T-cell (primary cell): ENCODE measurements at places on chromosomes 16 and 17.

GRCh38 chr16:4141604-4142003, 25.4 kb upstream of the ADCY9 start:
- H3K27ac ChIP-seq = peak overlapping the region; percentile 49
- no peaks in the 10 kb centered on the region for H3K36me3 ChIP-seq
- H3K4me1 ChIP-seq = no peaks in the 10 kb centered on the region
- DNase-seq = no peak
- H3K27me3 ChIP-seq = no peaks in the 10 kb centered on the region
- H3K4me3 ChIP-seq = no peak overlapping the region

- no peak overlapping the region for H3K27ac ChIP-seq
- H3K36me3 ChIP-seq = no peaks in the 10 kb centered on the region
- no peak overlapping the region for H3K4me3 ChIP-seq
- H3K4me1 ChIP-seq = peaks cover 10% of the 10 kb centered on the region
- no peak for DNase-seq
- H3K27me3 ChIP-seq = no peaks in the 10 kb centered on the region
Measured at GRCh38 chr16:74556375-74556922, 50.5 kb downstream of the GLG1 start.

DNA sequence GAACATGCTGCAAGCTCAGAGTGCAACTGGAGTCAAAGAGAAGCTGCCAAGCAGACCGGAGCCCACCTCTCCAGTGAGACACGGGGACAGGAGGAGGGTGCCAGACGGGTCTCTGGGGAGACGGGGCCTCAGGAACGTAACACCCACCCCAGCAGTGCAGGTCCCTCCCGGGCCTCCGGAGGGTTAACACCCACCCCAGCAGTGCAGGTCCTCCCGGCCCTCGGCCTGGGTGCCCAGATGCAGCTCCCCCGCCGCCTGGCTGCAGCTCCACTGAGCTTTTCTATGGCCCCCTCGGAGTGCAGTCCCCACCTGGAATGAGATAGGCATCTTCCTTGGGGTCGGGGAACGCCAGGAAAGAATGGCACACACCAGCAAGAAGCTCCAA, 89.9 kb downstream of the ZNF778 start:
- H3K4me3 ChIP-seq = no peak overlapping the region
- no peak overlapping the region for H3K27ac ChIP-seq
- no peaks in the 10 kb centered on the region for H3K36me3 ChIP-seq
- H3K4me1 ChIP-seq = peaks cover 5% of the 10 kb centered on the region

- H3K27me3 ChIP-seq = no peaks in the 10 kb centered on the region
- H3K27ac ChIP-seq = peak overlapping the region; percentile 64
- no peak for DNase-seq
Measured at GRCh38 chr17:59827721-59828477, 64.8 kb downstream of the TUBD1 start.

DNA sequence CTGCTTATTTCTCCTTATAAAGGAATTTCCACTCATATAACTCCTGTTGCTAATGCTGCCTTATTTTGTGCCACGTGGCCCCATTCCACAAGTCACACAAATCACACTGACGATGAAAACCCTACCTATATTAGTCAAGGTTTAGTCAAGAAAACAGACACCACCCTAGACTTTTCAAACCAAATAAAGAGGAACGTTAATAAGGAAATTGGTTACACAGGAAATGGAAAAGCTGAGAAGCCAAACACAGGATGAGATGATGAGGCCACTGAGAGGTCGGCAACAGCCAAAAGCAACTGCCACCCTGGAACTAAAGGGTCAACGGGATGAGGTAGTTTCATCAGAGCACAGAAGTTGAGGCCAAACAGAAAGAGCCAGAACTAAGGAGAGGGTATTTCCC, 47.3 kb upstream of the ALOX12 start:
- no peak overlapping the region for H3K27ac ChIP-seq
- H3K4me1 ChIP-seq = no peaks in the 10 kb centered on the region
- no peak overlapping the region for H3K4me3 ChIP-seq
- H3K27me3 ChIP-seq = no peaks in the 10 kb centered on the region
- DNase-seq = no peak
- H3K36me3 ChIP-seq = no peaks in the 10 kb centered on the region

DNA sequence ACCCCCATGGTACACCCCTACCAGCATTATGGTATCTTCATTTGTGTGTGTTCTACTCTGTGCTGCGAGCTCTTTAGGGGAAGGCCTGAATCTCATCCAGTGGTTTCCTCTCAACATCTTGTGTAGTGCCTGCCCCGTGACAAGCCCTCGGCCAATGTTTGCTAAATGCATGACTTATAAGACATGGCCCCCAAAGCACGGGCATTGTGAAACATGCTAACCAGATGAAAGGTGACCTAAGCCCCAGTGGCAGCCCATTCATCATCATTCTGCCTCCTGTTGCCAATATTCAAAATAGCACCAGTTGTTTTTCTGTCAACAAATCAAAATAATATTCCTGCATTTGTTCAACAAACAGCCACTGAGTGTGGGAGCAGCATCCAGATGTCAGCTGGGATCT, 108.8 kb upstream of the HSBP1 start:
- no peaks in the 10 kb centered on the region for H3K4me1 ChIP-seq
- DNase-seq = no peak
- H3K36me3 ChIP-seq = no peaks in the 10 kb centered on the region
- H3K27ac ChIP-seq = no peak overlapping the region

DNA sequence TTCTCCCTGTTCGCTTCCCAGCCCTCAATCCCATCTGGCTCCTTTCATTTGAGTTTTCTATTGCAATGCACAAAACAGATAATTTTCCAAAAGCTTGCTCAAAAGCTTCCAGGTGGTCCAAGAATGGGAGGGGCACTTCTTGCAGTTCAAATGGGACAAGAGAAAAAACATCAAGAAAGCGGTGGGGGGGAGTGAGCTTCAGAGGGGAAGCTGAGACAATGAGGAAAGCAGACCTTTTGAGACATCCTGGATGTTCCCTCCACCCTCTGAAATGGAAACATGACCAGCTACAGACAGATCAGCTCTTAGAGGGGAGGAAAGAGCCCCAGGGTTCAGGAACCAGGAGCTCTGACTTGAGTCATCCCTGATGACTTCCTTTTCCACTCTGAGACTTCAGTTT, 368.2 kb downstream of the SLC39A11 start:
- no peak overlapping the region for H3K27ac ChIP-seq
- DNase-seq = no peak
- peaks cover 20% of the 10 kb centered on the region for H3K4me1 ChIP-seq
- no peaks in the 10 kb centered on the region for H3K36me3 ChIP-seq

GRCh38 chr16:68939692-68940320, 96.5 kb downstream of the TANGO6 start:
- no peaks in the 10 kb centered on the region for H3K27me3 ChIP-seq

DNA sequence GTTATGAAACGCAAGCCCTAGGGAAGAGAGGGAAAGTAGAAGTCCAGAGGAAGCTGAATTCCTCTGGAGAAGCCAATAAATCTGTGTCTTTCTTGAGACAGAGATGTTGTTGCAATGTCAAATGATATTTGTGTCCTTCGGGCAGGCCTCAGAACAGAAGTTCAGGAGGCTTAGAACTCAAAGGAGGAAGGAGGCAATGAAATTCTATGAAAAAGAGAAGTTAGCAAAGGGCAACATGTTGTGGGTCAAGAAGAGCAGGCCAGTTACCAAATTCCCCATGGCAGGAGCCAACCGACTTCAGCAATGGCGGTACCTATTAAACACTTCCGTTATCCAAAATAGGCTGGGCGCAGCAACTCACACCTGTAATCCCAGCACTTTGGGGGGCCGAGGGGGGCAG, 109.0 kb upstream of the DHX40 start:
- H3K36me3 ChIP-seq = no peaks in the 10 kb centered on the region
- H3K4me1 ChIP-seq = no peaks in the 10 kb centered on the region
- no peak overlapping the region for H3K4me3 ChIP-seq
- no peak for DNase-seq

- no peak overlapping the region for H3K4me3 ChIP-seq
- peak overlapping the region; percentile 92 for H3K27ac ChIP-seq
- DNase-seq = no peak
- H3K4me1 ChIP-seq = peaks cover 53% of the 10 kb centered on the region
Measured at GRCh38 chr16:85057212-85057889, 29.8 kb downstream of the KIAA0513 start.

GRCh38 chr17:14156689-14157088, 80.0 kb downstream of the CDRT15 start:
- H3K36me3 ChIP-seq = no peaks in the 10 kb centered on the region
- DNase-seq = no peak
- H3K27ac ChIP-seq = no peak overlapping the region
- no peaks in the 10 kb centered on the region for H3K27me3 ChIP-seq
- no peak overlapping the region for H3K4me3 ChIP-seq
- H3K4me1 ChIP-seq = no peaks in the 10 kb centered on the region

GRCh38 chr16:57994778-57995177, 5.7 kb downstream of the ZNF319 start:
- H3K4me3 ChIP-seq = no peak overlapping the region
- peak; percentile 42 for DNase-seq
- H3K4me1 ChIP-seq = peaks cover 21% of the 10 kb centered on the region
- H3K27me3 ChIP-seq = no peaks in the 10 kb centered on the region
- peaks cover 43% of the 10 kb centered on the region for H3K36me3 ChIP-seq
- peak overlapping the region; percentile 46 for H3K27ac ChIP-seq

- peaks cover 51% of the 10 kb centered on the region for H3K27me3 ChIP-seq
- H3K36me3 ChIP-seq = no peaks in the 10 kb centered on the region
- no peak overlapping the region for H3K27ac ChIP-seq
- H3K4me1 ChIP-seq = peaks cover 11% of the 10 kb centered on the region
- H3K4me3 ChIP-seq = no peak overlapping the region
Measured at GRCh38 chr17:47791025-47791424, 30.6 kb downstream of the OSBPL7 start.

GRCh38 chr17:37842401-37842800, 81.8 kb upstream of the TBC1D3K start:
- H3K27ac ChIP-seq = no peak overlapping the region
- no peak overlapping the region for H3K4me3 ChIP-seq
- no peak for DNase-seq
- H3K36me3 ChIP-seq = no peaks in the 10 kb centered on the region
- H3K4me1 ChIP-seq = peaks cover 12% of the 10 kb centered on the region

DNA sequence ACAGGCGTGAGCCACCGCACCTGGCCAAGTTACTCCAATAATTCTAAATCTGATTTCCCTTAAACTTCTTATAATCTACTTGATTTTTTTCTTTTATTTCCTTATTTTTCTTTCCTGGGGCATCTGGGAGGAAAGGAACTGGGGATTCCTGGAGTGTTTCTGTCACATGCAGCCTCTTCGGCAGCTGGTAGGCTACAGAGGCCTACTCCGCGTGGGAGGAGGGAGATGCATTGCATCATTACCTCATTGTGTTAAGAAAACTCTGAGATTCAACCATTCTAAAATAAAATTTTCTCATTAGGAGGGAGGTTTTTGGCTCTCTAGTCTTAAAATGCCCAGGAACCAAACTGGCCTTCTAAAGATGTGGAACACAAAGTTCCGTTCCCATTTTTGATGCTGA, 64.0 kb downstream of the SOX9 start:
- no peak overlapping the region for H3K4me3 ChIP-seq
- H3K27me3 ChIP-seq = no peaks in the 10 kb centered on the region
- H3K36me3 ChIP-seq = no peaks in the 10 kb centered on the region
- no peak overlapping the region for H3K27ac ChIP-seq

- DNase-seq = no peak
- no peaks in the 10 kb centered on the region for H3K27me3 ChIP-seq
- H3K27ac ChIP-seq = no peak overlapping the region
- no peaks in the 10 kb centered on the region for H3K36me3 ChIP-seq
- H3K4me1 ChIP-seq = peaks cover 9% of the 10 kb centered on the region
Measured at GRCh38 chr17:74992223-74992622, 4.8 kb downstream of the CDR2L start.

- H3K27me3 ChIP-seq = no peaks in the 10 kb centered on the region
- no peaks in the 10 kb centered on the region for H3K36me3 ChIP-seq
- no peak overlapping the region for H3K27ac ChIP-seq
- H3K4me3 ChIP-seq = no peak overlapping the region
Measured at GRCh38 chr16:17578981-17579874, 108.5 kb upstream of the XYLT1 start.

- no peak for DNase-seq
- H3K4me3 ChIP-seq = no peak overlapping the region
- no peak overlapping the region for H3K27ac ChIP-seq
- H3K4me1 ChIP-seq = no peaks in the 10 kb centered on the region
Measured at GRCh38 chr16:1900452-1900774, 17.8 kb downstream of the HS3ST6 start.

GRCh38 chr16:70428178-70428998, 10.5 kb downstream of the ST3GAL2 start:
- no peak overlapping the region for H3K27ac ChIP-seq
- no peaks in the 10 kb centered on the region for H3K27me3 ChIP-seq
- H3K36me3 ChIP-seq = peaks cover 8% of the 10 kb centered on the region
- DNase-seq = peak; percentile 32

DNA sequence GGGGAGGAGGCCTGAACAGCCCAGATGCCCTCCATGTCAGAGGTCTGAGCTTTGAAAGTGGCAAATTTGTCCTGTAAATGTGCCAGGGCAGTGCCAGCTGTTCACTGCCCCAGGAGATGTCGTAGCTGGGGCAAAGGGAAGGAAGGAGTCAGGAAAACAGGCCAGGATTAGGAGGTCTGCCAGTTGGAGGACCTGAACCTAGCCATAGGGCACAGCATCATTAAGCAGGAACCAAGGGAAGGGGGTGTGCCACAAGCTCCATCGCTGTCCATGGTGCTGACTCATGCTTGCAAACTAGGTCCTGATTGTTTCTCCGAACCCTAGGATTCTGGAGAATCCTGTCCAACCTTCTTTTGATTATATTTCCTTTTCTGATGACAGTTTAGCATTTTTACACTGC, 124.2 kb downstream of the TMEM132E start:
- H3K27me3 ChIP-seq = peaks cover 2% of the 10 kb centered on the region
- DNase-seq = no peak
- H3K4me1 ChIP-seq = no peaks in the 10 kb centered on the region
- no peaks in the 10 kb centered on the region for H3K36me3 ChIP-seq

DNA sequence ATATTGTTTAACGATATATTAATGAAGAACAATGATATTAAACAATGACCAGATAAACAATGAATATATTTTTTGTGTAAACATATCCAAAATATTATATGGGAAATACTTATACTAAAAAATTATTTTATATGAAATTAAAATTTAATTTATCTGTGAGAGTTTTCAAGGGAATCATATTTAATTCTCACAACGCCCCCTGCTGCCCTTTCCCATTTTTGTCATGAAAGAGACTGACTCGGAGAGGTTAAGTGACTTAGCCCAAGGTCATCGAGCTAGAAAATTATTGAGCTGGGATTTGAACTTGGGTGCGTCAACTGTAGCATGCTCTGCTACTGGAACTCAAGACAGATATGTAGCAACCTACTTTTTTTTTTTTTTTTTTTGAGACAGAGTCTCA, 7.2 kb upstream of the MYCBPAP start:
- no peak overlapping the region for H3K27ac ChIP-seq
- no peaks in the 10 kb centered on the region for H3K36me3 ChIP-seq
- H3K4me3 ChIP-seq = no peak overlapping the region
- DNase-seq = no peak
- H3K4me1 ChIP-seq = no peaks in the 10 kb centered on the region

- H3K27me3 ChIP-seq = no peaks in the 10 kb centered on the region
- H3K36me3 ChIP-seq = no peaks in the 10 kb centered on the region
- H3K4me3 ChIP-seq = no peak overlapping the region
- no peak overlapping the region for H3K27ac ChIP-seq
- no peaks in the 10 kb centered on the region for H3K4me1 ChIP-seq
Measured at GRCh38 chr17:9828296-9829295, 2.9 kb downstream of the GLP2R start.
